NCI-H460 (cell line): ENCODE measurements at places on chromosomes 16 and 17. TPM values are rescaled to one million over a fixed set of nuclear protein-coding genes. Genes with fewer than 3 reads are reported as not detected.
A peak's percentile ranks its signal among the peaks of the same experiment; 100 is the strongest.

The CYGB gene
- total RNA-seq = 2.8 TPM in 2 replicates

The KRT40 gene
- not detected in 2 replicates for total RNA-seq

GRCh38 chr17:56812901-56813388, 20.8 kb downstream of the C17orf67 start:
- DNase-seq = no peak

GRCh38 chr17:68821860-68822696, 133.1 kb downstream of the ABCA8 start:
- peak; percentile 77 for DNase-seq

DNA sequence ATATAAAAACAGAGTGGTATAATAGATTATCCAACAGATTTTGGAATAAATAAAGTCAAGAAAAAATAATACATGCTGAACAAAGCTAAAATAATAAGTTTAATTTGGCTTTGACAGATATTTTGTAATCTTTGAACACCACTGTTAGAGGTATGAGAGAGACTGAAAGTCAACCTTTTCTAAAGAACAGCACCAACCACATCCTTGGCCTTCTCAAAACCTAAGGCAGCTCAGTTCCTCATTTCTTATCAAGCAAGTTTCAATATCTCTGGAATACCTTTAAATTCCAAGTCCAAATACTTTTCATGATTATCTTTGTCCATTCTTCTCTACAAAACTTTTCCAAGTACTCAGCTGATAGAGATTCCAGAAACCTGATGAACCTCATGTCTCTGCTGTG, 1603.8 kb downstream of the CDH8 start:
- no peak for DNase-seq

DNA sequence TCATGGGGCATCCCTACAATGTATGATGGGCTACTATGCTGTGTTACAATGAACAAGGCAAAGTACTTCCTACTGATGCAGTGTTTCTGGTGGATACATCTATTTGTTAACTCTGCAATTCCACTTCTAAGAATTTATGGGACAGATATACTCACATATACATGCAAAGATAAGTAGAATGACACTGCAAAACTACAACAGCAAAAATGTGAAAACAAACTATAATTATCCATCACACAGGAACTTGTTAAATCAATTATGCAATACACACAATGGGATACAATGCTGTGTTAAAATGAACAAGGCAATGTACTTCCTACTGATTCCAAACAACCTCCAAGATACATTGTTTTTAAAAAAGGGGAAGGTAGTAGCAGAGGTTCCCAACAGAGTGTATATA, 3.2 kb downstream of the DDX52 start:
- no peak for DNase-seq
